Activated effector memory CD4-positive, alpha-beta T cell treated with anti-CD3 and anti-CD28 coated beads, Interleukin-2, amount 50 U/mL, for 16 hours (primary cell): ENCODE measurements at places on chromosomes 7 and 10.
A peak's percentile ranks its signal among the peaks of the same experiment; 100 is the strongest.

GRCh38 chr10:125520968-125521367 is 162.0 kb downstream of the TEX36 start:
- DNase-seq = no peak

- DNase-seq = peak; percentile 93
Observed at GRCh38 chr10:88990384-88991160, at the start of gene FAS. Gene FAS (plus strand): TSS chr10:88990798. CDS start chr10:88990877, 79 bp downstream.

GRCh38 chr10:104638861-104639589 is 2.1 kb upstream of the SORCS3 start:
- no peak for DNase-seq

- DNase-seq = no peak
Observed at GRCh38 chr7:27409776-27410175, 167.2 kb downstream of the EVX1 start.

GRCh38 chr7:152615031-152615741 is 60.8 kb downstream of the XRCC2 start:
- DNase-seq = no peak

GRCh38 chr7:31073326-31074119 is 21.4 kb downstream of the ADCYAP1R1 start:
- DNase-seq = peak; percentile 30

GRCh38 chr10:90602862-90603610 is 254.8 kb downstream of the HTR7 start:
- no peak for DNase-seq

GRCh38 chr10:70785190-70785589 is at the start of gene TBATA:
Gene TBATA (minus strand): TSS chr10:70785377. CDS start chr10:70783379, 1,998 bp downstream.
- DNase-seq = no peak

- DNase-seq = no peak
Observed at GRCh38 chr10:26755443-26755903, 58.0 kb downstream of the PDSS1 start.

DNA sequence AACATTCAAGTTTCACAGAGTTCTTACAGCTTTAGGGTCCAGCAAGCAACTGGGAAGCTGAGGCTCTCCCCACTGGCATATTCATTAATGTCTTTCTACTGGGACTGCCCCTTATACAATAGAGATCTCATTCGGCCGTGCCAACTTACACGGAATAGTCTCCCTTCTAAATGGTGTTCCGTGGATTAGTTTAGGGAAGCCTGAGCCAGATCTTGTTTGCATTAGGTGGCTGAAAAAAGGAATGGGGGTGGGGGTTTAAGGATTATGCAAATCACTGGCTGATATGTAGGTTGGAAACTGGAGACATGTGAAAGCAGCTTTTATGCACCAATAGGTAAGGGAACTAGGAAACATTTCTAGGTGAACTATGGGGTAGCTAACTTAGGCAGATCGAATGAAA is 218.3 kb downstream of the TRIL start:
- DNase-seq = no peak

GRCh38 chr10:32412499-32412853 is 33.5 kb upstream of the CCDC7 start:
- DNase-seq = no peak

DNA sequence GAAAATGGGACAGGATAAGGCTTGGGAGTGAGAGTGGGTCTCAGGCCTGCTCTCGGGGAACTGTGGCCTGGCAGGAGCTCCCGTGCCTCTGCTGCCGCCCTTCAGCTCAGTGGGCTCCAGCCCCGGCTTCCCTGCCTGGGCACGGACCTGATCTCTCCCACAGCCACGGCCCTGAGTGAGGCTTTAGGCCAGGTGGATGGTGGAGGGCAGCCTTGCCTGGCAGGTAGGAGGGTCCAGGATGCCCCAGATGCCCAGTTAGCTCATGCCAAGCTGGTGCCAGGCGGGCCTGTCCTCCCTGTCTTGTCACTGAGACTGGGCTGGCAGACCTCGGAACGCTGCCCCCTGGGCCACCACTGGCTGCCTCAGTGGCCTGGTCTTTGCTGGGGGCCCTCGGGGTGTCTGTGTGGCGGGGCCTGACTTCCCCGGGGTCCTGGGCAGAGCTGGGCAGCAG is 116.6 kb downstream of the INPP5A start:
- no peak for DNase-seq

GRCh38 chr10:35462491-35462934 is 126.2 kb downstream of the CCNY start:
- DNase-seq = no peak

GRCh38 chr10:84783386-84783785 is 455.0 kb downstream of the CCSER2 start:
- DNase-seq = no peak

DNA sequence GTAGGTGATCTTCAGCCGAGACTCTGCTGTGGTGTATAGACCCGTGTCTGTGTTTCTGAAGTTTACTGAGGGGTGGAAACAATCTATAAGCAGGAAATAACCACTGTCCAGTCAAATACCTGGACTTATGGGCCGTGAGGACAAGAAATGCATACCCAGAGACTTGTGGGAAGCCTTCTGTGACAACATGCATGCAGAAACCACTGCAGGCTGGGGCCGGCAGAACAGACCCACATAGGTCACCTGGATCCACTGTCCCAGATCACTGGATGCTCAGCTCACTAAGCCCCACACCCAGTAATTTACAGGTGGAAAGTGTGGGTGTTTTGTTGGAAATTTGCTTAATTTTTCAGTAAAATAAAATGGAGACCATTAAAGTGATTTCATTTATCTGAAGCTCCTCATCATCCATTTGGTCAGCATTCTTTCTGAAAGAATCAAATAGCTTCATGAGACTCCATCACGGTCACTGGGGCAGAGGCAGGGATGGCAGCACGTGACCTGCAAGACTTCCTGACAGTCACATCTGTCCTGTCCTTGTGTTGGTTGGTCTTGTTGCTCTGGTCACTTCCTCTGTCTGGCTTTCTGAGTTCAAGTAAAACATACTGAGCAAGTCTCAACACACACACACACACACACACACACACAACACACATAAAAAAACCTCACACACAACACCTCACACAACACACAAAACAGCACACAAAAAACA is 108.3 kb downstream of the TNS3 start:
- DNase-seq = no peak
